ENCODE measurements at places on chromosomes 12 and 14.

GRCh38 chr12:114439261-114439683 lies 33.3 kb upstream of the TBX5 start:
- DNase-seq: no peak

GRCh38 chr12:80154261-80154660 lies 54.9 kb downstream of the OTOGL start:
- DNase-seq: peak; percentile 66

DNA sequence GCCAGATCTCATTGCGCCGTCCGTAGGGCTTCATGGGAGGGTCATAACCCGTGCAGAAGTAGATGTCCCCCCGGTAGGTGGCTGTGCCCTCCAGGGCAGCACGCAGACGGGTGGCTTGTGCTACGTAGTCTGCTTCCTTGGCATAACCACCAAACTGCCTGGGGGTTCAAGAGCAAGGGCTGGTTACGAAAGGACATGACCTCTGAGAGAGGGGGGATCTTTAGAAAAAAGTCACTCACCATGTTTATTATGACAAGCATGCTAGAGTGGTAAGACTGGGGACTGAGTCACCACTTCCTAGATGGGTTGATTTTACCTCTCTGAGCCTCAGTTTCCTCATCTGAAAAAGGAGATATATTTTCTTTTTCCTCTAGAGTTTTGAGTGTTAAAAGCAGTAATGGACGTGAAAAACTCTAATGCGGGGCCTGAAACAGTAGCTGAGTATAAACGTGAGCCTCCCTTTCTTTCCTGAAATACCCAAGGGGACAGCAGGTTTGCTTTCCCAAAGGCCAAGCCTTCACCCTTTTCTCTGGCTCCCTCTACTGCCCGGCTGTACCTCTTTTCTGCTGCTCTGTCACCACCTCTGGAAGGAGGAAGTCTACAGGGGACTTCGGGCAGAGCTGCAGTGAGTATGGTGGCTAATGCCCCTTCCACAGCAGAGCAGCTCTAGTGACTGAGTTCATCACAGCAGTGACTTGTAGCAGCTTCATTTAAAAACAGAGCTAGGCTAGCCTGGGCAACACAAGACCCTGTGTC lies 23.5 kb upstream of the GPRC5D start:
- DNase-seq: peak; percentile 78

- DNase-seq: no peak
These were observed 90.2 kb downstream of the ACTN1 start for GRCh38 chr14:68888883-68889282.

DNA sequence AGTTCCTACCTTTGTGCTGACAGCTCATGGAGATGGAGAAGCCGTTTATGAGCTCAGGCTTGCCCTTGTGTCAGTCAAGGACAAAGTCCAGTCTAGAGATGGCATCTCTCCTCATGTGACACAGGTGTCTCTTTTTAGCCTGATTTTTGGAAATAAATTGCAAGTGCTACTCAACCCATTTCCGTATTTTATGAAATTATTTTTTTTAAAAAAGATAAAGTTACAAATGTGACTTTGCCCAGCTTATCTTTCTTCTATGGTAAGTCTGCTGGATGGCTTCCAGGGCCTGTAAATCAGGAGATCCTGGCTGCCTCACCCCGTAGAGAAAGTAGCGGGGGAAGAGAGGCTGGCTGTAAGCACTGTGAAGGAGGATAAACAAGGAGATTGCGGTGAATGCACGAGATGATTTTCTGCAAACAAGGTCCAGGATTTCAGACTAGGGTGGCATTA lies 169.7 kb downstream of the MYRFL start:
- peak; percentile 51 for DNase-seq

- no peak for DNase-seq
These were observed 133.3 kb downstream of the DACT1 start for GRCh38 chr14:58771016-58771415.

- no peak for DNase-seq
These were observed 93.3 kb downstream of the ERGIC2 start for GRCh38 chr12:29287622-29288021.

DNA sequence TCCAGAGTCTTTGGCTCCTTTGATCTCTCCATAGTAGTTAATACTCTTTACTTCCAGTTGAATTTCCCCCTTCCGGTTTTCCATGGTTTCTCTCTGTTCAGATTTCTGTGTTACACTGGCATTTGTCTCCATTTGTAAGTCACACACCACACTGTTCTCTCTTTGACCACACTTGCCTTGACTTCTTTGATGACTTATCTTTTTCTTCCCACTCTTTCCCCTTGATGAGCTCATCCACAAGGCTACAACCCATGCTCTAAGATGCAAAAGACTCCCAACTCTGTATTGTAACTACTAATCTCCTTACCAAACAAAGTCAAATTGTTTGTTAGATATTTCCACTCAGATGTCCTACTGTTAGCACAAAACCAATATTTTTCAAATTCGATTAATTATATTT lies 242.7 kb upstream of the E2F7 start:
- no peak for DNase-seq

DNA sequence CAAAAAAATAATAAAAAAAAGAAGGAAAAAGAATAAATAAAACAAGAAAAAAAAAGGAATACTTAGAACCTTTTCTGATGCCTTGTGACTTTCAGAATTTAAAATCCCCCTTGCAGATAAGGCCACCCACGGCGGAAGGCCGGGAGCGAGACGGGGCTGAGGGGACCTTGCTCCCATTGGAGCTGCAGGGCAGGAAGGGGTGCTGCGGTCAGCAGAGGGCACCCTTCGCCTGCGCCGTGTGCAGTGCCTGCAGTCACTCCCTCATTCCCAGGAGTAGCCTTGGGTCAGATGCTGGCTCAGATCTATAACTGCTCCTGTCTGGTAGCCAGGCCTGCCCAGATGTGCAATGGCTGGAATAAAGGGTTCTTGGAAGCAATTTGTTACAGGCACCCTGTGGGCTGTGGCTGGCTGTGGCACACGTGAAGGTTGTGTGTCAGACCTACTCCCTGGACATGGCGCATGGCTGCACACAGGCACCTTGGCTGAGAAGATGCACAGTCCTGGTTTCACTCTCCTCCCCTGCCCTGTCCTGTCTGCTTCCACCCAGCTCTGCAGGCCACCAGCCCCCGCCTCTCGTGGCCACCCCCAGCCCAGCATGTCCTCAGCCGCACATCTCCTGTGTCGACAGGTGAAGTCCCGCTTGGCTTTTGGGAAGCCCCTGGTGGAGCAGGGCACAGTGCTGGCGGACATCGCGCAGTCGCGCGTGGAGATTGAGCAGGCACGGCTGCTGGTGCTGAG lies 13.4 kb upstream of the ALDH2 start:
- peak; percentile 73 for DNase-seq

DNA sequence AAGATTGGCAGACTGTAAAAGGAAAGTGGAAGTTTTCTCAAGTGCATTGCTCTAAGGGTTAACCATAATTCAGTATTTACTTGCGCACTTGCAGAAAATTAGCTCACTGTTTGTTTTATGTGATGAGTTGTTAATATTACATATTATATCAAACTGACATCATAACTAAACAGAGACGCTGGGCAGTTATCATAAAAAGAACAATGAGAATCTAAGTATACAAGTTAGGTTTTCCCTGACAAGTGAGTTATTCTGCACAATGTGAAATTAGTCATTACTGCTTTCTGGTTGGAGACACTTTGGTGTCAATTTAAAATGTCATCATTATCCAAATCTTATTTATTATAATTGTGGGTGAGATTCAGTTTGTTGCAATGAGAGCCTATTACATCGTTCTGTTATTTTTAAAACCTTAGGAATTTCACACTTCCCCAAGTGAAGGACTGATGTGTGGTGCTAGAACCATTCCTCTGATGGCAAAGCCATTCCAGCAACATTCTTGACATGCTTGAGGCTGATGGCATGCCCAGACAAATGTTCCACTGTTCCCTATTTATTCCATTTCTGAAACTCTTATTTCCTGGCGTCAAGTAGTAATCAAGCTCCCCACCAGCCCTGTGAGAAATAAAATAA lies 90.1 kb upstream of the FLRT2 start:
- DNase-seq: no peak

DNA sequence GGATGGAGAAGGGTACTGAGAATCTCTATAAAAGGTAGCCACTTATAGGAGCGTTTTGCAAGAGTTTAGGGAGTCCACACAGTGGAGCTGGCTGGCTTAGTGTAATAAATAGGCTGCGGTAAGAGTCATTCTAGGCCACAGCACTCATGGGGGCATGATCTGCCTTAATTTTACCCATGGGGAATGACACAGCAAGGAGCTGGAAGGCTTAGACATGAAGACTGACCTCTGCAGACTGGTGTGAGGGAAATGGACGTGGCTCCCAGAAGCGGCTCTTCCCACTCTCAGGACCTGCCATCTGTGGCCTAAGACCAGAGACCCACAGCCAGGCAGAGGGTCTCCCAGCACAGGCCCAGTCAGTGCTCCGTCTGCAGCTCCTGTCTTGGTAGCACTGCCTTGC lies 173.3 kb downstream of the PPM1H start:
- no peak for DNase-seq

DNA sequence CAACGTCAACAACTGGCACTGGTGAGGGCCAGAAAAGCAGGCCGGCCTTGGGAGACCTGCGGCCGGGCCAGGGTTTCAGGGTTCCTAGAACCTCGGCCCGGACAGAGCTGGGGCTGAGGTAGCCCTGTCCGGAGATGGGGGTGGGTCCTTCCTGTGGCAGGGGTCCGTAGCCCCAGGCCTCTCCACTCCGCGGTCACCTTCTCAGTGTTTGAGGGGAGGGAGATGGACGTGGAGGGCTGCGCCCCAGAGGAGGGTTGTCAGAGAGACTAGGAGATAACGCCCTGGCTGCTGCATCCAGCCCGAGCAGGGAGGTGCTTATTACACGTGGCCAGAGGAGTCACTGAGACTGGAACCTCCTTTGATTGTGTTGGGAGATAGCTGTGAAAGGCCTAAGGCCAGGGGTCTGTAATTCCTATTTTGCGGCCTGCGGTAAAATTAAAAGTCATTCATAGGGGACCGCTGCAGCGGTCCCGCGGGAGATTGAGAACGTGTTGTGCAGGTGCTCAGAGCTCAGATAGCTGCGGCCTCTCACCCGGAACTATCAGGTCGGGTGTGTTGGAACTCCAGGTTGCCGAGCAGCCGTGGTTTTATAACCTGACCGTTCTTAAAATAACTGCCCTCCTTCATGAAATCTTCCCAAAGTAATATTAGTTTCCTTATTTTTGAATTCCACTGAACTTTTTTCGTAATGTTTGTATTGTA lies 507 bp downstream of the AHSA1 start:
- peak; percentile 55 for DNase-seq

- DNase-seq: no peak
These were observed 4.0 kb downstream of the TBX3 start for GRCh38 chr12:114679942-114680341.

DNA sequence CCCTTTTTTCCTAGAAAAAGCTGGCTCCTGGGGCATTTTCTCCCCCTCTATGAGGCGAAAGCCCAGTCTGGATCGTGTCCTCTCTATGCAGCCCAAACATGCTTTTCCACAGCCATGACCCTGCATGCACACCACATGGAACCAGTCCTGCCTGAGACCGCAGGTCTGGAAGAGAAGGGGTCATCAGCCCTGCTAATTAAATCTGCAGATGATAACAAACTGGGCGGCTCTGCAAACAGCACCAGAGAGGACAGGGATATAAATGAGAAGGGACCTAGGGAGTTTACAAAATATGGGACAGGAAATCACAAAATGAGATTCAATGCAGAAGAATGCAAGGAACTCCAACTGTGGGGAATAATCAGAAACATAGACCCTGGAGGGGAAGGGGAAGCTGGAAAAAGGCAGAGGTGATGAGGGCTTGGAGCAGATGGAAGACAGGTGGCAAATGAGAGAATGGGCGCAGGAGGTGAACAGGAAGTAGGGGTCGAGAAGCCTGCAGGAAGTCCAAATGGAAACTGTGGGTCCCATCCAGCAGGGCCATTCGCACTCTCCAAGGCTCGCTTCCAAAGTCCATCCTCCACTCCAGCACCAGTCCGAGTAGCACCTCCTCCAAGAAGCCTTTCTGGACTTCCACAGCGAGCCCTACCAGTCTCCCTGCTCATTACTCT lies 76.3 kb downstream of the ANO2 start:
- DNase-seq: no peak

DNA sequence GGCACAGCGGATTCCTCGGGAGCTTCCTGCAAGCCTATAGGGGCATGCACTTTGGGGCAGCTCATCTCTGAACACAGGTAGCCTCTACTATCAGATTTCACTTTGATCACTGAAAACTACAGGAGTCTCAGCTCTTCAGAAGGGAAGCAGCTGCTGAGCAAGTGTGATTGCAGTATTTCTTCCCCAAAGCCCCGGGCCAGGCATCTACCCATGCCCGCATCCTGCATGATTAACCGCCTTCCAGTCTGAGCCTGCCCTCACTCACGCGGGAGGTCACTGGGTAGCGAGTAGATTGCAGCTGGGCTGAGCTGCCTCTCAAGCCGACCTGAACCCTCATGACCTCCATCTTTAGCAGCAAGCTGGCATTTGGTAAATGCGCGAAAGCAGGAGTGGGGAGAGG lies 334.7 kb downstream of the DPF3 start:
- no peak for DNase-seq

GRCh38 chr14:104698688-104699425 lies 9.4 kb downstream of the INF2 start:
- no peak for DNase-seq

- DNase-seq: no peak
These were observed 46.5 kb downstream of the CCER1 start for GRCh38 chr12:90908465-90908864.

DNA sequence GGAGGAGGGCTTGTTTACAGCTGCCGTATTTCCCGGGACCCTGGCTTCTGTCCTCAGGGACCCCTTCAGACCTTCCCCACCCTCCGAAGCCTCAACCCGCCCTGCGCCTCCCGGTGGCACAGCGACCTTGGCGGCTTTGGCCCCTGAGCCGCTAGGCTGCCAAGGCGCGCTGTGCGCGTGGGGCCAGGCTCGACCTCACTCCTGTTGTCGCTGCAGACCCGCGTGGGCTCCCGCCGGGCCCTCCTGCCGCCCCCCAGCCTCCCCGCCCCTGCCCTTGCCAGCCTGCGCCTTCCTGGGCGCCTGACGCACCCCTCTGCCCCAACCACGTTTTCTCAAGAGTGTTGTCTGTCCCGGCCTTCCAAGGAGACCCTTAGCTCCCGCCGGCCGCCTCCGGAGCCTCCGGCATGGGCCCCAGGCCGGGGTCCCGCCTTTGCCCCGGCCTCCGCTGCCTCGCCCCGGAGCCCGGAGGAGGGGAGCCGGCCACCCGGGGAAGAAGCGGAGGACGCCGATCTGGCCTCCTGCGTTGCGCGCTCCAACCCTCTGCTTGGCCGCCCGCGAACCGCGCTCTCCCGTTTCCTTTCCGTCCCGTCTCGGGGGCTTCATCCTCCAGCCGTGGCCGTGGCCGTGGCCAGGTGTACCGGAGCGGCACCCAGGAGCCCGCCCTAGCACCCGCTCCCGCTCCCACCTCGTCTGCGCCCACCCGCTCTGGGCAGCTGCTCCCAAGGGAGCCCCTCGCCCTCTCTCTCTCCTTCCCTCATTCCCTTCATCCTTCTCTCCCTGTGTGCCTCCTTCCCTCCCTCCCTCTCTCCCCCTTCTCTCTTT lies 19.9 kb downstream of the PPP2R5C start:
- no peak for DNase-seq

DNA sequence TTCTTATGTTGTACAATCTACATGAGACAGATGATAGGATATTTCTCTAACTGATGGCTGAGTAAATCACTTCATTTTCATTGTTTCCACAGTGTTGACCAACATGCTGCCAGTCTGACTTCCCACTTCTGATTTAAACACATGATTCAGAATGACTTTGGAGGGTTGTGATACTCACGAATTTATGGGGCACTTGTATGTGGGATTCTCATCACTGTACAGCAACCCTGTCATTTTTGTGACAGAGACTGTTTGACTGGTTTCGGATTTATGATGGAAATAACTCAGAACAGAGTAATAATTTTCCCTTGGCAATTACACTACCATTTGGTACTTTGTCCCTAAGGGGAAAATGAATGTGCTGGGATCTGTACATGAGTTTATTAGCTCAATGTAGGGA lies 333.8 kb downstream of the TRHDE start:
- no peak for DNase-seq

- DNase-seq: no peak
These were observed 1.4 kb downstream of the NTF3 start for GRCh38 chr12:5433081-5433844.
